ENCODE measurements at places on chromosomes 1 and 21.

DNA sequence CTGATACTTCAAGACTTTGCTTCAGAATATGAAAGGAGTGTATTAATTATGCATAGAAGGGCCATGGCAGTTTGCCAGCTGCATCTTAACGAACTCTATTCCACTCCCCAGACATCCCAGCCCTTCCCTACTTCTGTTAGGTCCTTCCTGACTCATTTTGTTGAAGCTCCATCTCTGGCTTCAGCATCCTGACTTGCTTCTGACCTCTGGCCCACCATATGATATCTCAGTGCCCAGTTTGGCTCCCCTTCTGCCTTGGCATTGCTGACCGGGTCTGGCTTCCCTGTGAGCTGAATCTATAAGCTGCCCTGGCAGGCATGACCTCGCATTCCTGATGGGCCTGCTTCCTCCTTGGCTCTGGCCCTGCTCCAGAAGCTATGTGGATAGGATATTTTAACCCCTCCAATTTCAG is 27.6 kb upstream of the ARHGAP29 start:
- DNase-seq = no peak

DNA sequence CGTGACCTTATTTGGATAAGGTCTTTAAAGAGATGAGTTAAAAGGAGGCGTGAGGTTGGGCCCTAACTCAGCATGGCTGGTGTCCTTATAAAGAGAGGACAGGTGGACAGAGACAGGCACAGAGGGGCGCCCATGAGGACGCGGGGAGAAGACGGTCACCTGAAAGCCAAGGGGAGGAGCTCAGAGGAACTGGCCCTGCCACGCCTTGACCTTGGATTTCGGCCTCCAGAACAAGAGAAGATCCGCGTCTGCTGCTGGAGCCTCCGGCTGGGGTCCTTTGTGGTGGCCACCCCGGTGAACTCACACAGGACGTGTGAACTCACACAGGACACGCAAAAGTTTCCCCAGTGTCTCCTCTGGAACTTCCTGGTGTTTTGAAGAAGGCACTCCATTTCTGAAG is 122.7 kb downstream of the SIK1 start:
- DNase-seq = no peak

- DNase-seq = no peak
These were observed 224.9 kb downstream of the PTPRU start for GRCh38 chr1:29461115-29461739.

DNA sequence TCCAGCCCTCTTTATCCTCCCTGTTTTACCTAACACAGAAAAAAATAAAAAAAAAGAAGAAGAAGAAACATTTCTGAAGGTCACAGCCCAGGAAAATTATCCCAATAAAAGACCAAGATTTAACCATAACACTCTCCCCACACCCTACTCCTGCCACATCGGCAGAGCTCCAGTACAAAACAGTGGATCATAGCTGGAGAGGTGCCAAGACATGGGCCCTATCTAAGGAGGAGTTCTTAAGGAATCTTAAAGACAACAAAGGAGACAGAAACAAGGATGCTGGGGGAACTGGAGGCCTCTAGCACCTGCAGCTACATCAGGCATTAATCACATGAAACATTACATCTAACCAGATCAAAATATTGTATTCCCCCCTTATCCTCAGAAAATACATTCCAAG is 432.8 kb downstream of the MATN1 start:
- DNase-seq = no peak

- DNase-seq = no peak
These were observed 31.9 kb downstream of the UMODL1 start for GRCh38 chr21:42102991-42103390.

DNA sequence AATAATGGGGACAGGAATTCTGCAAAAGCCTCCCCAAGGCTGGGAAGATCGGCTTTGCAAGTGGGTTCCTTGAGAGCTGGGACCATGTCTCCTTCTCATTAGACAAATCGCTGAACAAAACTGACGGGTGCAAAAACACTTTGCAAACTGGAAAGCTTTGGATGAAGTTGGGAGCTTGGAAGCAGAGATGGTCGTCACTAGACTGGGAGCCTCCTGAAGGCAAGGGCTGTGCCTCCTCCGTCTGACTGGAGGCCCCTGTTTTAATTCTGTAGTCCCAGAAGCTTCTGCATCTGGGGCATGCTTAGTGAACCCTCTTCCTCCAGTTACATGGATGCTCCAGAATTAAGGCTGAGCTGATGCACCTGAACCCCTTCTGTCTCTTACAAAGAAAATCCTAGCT is 82.3 kb upstream of the IFFO2 start:
- no peak for DNase-seq

- DNase-seq = no peak
These were observed 351.0 kb upstream of the B3GALT2 start for GRCh38 chr1:193537266-193538002.

DNA sequence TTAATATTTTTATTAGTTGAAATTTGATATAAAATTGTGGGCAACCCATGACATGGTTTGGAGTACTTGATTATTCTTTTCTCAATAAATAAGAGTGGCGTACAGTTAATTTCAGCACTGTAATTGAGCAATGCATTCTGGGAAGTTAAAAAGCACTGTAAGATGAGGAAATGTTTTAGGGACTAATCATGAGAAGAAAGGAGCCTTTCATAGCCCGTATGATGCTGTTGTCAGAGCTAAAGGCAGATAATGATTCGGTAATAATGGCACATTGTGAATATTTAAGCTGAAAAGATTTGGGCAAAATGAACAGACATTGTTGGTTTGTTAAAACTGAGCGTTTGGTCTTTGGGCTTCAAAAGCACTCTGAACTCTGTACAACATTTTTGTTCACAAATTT is 139.3 kb downstream of the NFIA start:
- no peak for DNase-seq

DNA sequence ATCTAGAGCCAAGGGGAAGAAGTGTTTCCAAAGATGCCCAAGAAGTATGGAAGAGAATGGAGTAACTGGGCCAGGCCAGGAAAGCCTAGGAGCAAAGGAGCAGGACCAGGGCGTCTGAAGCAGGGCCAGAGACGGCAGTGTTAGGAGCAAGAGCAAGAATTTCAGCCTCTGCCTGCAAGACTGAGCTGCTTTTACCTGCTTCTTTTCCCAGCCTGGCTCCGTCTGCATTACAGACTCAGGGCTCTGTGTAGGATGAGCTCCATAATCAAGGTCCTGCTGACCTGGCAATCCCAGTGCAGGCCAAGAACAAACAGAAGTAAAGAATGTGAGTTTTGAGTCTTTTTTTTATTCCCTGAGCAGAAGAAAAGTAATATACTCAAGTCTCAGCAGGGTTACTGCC is 10.1 kb downstream of the FMO1 start:
- DNase-seq = no peak

DNA sequence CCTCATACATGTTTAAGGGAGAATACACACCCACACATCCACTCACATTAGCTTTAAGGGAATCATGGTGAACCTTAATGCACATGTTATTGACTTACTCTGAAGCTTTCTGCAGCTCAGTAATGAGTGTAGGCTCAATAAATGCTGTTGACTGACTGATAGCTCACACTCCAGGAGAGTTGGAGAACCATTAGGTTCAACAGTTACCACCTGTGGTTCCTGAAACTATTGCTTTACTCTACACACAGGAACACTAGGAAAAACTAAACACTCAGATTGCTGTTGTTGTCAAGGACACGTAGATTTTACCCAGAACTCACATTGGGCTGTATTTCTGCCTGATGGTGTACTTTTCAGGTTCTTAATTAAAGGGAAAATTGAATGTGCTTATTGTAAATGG is 37.3 kb downstream of the ZC3H11B start:
- DNase-seq = no peak

DNA sequence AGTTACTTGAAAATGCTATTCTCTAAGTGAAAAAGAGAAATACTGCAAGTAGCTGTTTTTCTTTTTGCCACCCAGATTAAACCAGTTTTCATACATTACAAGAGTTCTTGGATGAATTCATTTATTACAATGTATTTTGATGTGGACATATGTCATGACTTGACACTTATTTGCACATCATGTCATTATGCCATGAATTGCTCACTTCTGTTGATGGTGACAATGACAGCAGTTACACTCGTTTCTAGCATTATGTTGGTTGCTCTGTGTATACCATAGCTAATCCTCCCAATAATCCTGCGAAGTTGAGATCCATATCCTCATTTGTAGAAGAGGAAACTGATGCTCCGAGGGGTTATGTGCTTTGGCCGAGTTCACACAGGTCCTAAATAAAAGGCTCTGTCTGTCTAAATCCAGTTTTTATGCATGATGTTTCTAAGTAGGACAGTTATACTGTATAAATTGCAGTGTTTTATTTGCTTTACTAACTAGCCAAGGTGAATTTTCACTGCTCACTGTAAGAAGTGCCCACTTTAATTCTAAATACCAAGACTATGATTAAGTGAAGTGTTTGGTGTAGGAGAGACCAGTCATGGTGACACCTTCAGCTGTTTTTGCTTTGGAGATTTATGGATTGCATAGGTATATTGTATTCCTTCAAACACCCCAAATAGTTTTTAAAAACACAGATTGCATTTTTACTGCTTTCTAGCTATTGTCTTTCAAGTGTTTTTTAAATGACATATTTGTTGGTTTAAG is 56.7 kb downstream of the PRDM2 start:
- no peak for DNase-seq

DNA sequence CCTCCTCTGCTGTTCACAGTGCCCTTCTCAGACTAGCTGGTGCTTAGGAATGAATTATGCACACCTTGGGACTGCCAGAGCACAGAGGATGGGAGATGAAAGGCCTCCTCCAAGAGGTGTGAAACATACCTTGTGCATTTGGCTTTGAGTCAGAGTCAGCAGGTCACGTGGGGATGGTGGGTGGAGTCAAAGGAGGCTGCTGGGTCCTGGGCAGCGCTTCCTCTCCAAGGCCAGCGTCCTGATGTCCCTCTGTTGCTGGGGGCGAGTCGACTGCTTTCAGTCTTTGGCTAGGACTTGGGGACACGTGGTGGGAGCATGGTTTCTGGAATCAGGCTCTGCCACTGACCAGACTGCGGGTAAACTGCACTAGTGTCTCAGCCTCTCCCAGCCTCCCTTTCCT is 91.2 kb downstream of the AJAP1 start:
- no peak for DNase-seq

DNA sequence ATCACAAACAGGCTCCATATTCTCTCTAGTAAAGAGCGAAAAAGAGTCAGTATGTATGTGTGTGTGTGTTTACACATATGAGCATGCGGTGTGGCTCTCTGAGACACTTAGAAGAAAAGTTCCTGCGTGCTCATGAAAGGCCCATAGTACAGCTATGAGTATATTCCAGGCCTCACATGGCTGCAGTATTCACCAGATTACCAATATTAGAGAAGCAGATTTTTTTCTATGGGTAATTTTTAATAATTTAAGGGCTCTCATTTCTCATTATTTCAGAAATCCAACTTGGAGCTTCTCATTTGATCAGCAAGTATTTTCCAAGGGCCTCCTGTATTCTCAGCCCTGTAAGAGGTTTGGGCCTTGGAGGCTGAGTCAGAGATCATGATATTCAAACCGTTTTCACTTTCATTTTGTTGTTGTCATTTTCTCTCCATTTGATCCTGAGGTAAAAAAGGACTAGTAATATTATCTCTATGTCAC is 232.9 kb upstream of the SGIP1 start:
- no peak for DNase-seq

DNA sequence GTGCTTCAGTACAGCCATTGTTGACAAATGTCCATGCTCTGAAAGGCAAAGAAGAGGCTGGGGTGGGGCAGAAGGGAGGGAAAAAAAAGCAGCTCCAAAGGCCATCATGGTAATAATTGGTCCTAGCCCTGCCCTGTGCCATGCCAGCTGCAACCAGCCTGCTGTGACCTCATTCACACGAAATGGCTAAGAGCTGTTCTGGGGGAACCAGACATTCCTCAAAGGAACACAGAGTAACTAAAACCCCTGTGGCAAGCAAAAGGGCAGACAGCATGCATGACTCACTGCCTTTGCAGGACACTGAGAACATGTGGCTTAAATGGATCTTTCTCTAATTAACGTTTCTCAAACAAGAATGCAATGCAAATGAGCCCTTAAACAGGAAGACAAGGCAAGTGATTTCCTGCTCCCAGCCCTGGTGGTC is 42.3 kb downstream of the STYXL2 start:
- DNase-seq = no peak

GRCh38 chr21:29080454-29080941 is 7.0 kb upstream of the CCT8 start:
- no peak for DNase-seq

GRCh38 chr1:155761736-155762405 is 73.0 kb downstream of the DAP3 start:
- DNase-seq = no peak

DNA sequence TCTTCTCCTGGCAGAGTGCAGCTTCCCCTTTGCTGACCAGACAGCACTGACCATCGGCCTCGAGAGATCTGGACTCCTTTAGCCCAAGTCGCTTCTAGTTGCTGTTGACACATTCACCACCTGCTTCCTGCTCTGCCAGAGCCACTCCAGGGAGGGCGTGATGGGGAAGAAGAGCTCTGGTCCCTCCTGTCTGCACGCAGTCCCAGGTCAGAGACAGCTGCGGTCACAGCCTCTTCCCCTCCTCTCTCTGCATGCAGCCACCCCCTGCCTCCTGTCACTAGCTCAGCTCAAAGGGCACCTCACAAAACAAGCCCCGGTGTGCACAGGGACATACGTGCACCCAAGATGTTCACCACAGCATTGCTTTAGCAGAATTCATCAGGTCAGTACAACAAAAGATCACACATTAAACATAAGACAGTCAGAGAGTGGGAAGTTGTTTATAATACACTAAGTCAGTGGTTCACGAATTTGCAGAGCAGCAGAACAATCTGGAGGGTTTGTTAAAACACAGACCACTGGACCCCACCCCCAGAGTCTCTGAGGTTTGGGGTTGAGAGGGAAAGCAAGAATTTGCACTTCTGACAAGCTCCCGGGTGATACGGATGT is 132.9 kb downstream of the SYF2 start:
- DNase-seq = no peak

DNA sequence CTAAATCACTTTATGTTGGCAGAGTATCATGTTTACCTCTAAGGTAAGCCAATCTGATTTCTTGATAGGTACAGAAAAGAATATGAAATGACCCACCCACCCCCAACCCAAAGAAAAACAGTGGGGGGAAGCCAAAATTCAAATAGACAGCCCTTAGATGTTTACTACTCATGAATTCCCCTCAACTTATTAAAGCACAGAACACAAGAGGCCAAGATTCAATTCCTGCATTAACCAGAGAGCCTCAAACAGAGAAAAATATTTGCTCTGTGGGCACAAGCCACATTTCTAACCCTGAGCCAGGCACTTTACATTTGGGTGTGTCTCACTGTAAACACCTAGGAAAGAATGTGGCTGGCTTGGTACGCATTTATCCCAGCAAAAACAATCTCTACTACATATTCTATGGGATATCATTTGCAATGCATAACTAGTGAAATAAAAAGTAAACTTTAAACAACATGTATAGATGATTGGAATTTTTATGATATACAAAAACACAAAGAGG is 84.3 kb downstream of the PTPN14 start:
- no peak for DNase-seq

DNA sequence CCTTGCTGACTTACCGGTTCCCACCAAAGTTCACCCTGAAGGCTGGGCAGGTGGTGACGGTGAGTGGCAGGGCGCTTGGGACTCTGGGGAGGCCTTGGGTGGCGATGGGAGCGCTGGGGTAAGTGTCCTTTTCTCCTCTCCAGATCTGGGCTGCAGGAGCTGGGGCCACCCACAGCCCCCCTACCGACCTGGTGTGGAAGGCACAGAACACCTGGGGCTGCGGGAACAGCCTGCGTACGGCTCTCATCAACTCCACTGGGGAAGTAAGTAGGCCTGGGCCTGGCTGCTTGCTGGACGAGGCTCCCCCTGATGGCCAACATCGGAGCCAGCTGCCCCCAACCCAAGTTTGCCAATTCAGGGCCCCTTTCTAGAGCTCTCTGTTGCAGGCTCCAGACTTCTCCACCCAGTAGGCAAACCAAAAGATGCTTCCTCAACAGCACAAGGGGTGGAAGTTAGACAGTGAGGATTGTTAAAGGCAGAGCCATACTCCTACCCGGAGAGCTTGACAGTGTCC is 16.4 kb upstream of the SEMA4A start:
- DNase-seq = peak; percentile 55
